Colonic mucosa (tissue), 4 donors: ENCODE measurements at places on chromosomes 4 and X.

GRCh38 chrX:150436195-150436594 lies 73.1 kb downstream of the MAMLD1 start:
- H3K4me1 ChIP-seq, result no peaks in the 10 kb centered on the region
- DNase-seq, result no peak
- no peaks in the 10 kb centered on the region for H3K36me3 ChIP-seq
- H3K27ac ChIP-seq, result no peak overlapping the region
- no peaks in the 10 kb centered on the region for H3K27me3 ChIP-seq
- H3K4me3 ChIP-seq, result no peak overlapping the region

DNA sequence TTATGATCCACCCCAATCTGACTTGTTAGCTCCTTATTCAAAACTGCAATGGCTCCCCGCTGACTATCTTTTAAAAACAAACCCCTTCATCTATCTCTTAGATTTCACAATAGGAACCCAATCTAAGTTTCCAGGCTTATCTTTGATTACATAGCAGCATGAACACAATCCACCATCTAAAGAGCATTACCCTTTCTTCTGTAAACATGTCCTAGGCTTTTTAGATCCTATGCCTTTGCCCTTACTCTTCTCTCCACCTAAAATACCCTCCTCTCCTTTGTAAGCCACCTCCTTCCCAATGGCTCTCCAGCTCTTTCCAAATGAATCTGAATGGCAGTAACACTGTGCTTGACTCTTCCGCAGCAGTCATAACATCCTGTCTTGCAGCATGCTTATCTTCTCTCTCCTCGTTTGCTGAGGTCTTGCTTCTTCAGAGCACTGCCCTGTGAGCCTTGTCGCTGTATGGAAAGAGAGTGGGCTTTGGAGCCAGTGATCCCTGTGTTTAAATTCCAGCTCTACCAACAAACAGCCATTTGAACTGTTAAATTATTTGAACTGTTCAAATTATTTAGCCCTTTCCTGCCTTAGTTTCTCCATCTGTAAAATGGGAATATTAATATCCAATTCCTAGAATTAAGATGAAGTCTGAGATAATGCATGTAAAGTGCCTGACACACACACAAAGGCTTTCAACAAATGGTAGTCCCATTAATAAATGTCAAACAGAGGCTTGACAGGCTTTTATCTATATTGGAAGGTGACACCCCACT lies 16.2 kb upstream of the TSPAN5 start:
- no peak overlapping the region for H3K4me3 ChIP-seq
- no peaks in the 10 kb centered on the region for H3K36me3 ChIP-seq
- no peak overlapping the region for H3K27ac ChIP-seq
- DNase-seq, result no peak

DNA sequence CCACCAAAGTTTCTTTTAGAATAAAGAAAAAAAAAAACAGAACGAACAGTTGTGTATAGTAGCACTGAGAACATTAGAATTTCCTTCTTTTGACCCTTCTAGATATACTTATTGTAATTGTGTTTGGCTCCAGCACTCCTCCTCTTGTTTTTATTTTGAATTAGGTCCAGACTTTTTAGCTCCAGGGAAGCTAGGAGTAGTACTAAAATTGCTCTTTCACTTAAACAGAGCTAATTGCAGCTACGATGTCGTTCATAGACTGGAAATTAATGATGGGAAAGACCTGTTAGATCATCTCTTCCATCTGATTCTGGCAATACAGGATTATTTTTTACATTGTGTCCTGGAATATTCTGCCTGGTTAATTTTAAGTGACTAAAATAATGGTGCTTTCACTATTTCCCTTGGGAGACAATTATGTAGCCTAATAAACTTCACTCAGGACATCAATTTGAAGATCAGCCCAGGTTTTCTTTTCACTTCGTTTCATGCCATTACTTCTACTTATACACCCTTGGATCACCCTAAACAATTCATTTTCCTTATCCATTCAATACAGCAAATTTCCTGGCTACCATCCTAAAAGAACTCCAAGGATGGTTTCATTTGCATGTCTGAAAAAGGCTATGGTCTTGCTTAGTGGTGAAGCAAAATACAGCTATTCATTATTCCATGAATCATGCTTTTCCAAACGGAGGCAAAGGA lies 480.8 kb upstream of the TECRL start:
- H3K27me3 ChIP-seq, result no peaks in the 10 kb centered on the region
- H3K36me3 ChIP-seq, result no peaks in the 10 kb centered on the region
- H3K4me3 ChIP-seq, result no peak overlapping the region
- H3K4me1 ChIP-seq, result no peaks in the 10 kb centered on the region
- no peak for DNase-seq

DNA sequence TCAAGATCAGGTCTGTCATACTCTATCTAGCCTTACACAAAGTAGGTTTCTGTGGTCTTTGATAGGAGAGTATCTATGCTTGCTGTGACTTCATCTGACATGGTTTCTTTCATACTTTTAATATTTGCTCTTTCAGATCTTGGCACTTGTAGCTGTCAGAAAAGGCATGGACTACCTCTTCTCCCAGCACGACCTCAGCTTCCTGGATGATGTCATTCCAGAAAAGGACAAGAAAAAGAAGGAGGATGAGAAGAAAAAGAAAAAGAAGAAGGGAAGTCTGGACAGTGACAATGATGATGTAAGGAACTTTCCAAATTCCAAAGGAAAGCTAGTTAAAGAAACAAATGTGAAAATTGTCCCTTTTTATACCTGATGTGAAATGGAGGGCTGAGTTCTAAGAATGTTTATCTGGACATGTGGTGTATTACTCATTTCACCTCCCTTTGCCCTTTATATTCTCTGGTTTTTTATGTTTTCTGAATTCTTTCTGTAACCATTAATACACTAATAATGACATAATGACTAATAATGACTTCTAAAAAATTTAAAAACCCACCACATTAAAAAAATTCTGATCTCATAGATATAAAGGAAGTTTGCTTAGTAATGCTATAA lies 221.2 kb downstream of the SLC4A4 start:
- no peak for DNase-seq
- no peaks in the 10 kb centered on the region for H3K27me3 ChIP-seq
- H3K27ac ChIP-seq, result no peak overlapping the region
- no peak overlapping the region for H3K4me3 ChIP-seq

- H3K27ac ChIP-seq, result no peak overlapping the region
- no peaks in the 10 kb centered on the region for H3K36me3 ChIP-seq
- H3K4me3 ChIP-seq, result no peak overlapping the region
- DNase-seq, result no peak
Measured at GRCh38 chr4:123255971-123256370, 140.6 kb upstream of the SPRY1 start.

GRCh38 chr4:86976801-86977485 lies 42.1 kb downstream of the AFF1 start:
- no peaks in the 10 kb centered on the region for H3K27me3 ChIP-seq
- H3K36me3 ChIP-seq, result no peaks in the 10 kb centered on the region
- peaks cover 18% of the 10 kb centered on the region for H3K4me1 ChIP-seq
- no peak overlapping the region for H3K4me3 ChIP-seq
- DNase-seq, result no peak

GRCh38 chr4:133869486-133869885 lies 332.1 kb downstream of the PABPC4L start:
- no peaks in the 10 kb centered on the region for H3K36me3 ChIP-seq
- H3K4me1 ChIP-seq, result no peaks in the 10 kb centered on the region
- no peak for DNase-seq
- H3K27me3 ChIP-seq, result no peaks in the 10 kb centered on the region
- H3K27ac ChIP-seq, result no peak overlapping the region
- H3K4me3 ChIP-seq, result no peak overlapping the region

GRCh38 chr4:107740381-107740780 lies 20.3 kb upstream of the PAPSS1 start:
- H3K27ac ChIP-seq, result no peak overlapping the region
- DNase-seq, result no peak
- no peaks in the 10 kb centered on the region for H3K36me3 ChIP-seq
- no peak overlapping the region for H3K4me3 ChIP-seq
- H3K4me1 ChIP-seq, result no peaks in the 10 kb centered on the region

DNA sequence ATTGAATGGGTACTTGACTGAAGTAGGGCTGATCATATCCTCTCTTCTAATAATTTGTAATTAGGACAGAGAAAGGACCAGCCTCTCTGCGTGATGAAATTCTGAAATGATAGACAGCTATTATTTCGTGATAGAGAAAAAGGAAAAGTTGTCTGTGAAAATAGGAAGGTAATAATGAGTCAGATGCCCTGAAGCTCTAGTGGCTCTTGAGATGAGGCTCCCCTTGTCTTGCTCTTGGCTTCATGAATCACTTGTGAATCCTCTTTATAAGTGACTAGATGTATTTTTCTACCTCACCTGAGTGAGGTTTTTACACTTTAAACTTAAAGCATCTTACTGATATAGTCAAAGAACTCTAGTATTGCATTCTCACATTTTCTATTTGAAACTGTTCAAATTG lies 888.9 kb downstream of the PCDH18 start:
- no peaks in the 10 kb centered on the region for H3K36me3 ChIP-seq
- DNase-seq, result no peak
- H3K4me1 ChIP-seq, result no peaks in the 10 kb centered on the region
- H3K27ac ChIP-seq, result no peak overlapping the region

DNA sequence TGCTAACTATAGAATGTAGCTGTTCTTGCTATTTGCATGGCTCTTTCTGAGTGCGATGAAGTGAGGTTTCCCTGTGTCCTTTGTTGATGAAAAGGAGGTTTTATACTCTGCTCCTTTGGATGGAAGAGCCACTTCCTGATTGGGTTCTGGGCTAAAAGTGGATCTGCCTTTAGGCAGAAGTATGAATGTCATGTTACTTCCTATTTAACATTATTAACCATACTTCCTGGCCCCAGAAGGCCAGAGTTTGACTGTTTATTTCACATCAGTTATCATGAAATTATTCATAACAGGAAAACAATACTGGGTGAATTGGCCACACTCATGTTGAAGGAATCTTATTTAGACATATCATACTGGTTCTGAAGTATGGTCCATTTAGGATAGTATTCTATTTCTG lies 386.2 kb downstream of the PCDH7 start:
- no peaks in the 10 kb centered on the region for H3K27me3 ChIP-seq
- H3K36me3 ChIP-seq, result no peaks in the 10 kb centered on the region
- no peak overlapping the region for H3K27ac ChIP-seq
- H3K4me1 ChIP-seq, result no peaks in the 10 kb centered on the region
- no peak overlapping the region for H3K4me3 ChIP-seq

DNA sequence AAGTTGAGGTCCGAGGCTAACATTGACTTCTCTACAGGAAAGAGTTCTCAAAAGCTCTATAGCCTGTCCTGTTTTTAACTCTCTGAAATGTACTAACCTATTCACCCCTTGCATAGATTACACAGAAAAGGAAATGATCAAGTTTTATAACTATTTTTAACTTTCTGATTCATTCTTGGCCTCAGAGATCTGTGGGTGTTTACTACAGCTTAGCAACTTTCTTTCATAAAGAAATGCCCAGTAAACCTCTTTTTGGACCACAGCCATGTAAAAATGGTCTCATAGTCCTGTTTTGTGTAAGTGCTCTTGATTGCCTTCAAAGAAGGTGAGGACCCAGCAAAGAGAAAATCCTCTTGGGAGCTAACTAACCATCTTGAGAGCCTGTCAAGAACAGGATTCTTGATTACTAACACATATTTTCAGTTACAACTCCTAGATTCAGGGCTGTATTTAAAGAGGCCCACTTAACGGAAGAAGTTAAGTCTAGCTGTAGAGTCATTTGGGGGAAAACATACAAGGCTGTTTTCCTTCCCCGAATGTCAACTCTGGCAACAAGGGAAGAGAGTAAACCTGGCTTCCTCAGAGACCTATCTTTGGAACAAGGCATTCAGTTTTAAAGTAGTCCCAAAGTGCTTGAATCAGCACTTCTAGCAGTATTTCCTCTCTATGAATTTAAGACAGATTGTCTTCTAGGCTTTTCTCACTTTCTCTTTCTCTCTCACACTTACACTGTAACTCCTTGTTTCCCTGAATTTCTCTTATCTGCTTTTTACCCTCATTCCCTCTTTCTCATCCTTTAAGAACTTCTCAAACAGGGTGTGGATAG lies 78.2 kb downstream of the IL21 start:
- no peaks in the 10 kb centered on the region for H3K4me1 ChIP-seq
- H3K27ac ChIP-seq, result no peak overlapping the region
- no peak overlapping the region for H3K4me3 ChIP-seq

- no peak overlapping the region for H3K27ac ChIP-seq
- H3K4me1 ChIP-seq, result no peaks in the 10 kb centered on the region
- H3K27me3 ChIP-seq, result no peaks in the 10 kb centered on the region
Measured at GRCh38 chr4:22338796-22339195, 177.1 kb downstream of the ADGRA3 start.

DNA sequence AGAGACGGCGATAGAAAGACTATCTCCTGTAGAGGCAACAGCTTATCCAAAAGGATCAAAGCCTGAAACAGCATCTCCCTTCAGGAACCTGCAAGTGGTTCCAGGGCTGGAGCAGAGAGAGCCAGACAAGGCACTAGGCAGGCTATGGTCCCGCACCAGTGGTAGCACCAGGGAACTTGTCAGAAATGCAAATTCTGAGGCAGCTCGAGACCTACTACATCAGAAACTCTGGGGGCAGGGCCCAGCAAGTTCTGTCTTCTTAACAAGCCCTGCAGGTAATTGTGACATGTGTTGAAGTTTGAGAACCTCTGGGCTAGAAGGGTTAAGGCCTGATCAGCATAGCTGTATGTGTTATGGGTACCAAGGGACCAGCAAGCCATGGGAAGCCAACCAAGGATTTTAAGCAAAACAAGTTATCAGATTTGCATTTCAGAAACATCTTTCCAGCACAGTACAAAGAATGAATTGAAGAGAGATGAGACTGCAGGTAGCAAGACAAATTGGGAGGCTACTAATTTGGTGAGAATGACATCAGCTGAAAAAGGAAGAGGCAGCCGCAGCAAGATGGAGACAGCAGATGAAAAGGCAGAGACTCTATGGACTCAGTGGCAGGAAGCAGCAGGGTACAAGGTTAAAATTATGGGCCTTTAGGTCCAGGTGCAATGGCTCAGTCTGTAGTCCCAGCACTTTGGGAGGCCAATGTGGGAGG lies 139.7 kb downstream of the TSPAN5 start:
- no peak for DNase-seq
- no peaks in the 10 kb centered on the region for H3K36me3 ChIP-seq
- no peak overlapping the region for H3K27ac ChIP-seq
- no peaks in the 10 kb centered on the region for H3K27me3 ChIP-seq
- no peaks in the 10 kb centered on the region for H3K4me1 ChIP-seq

DNA sequence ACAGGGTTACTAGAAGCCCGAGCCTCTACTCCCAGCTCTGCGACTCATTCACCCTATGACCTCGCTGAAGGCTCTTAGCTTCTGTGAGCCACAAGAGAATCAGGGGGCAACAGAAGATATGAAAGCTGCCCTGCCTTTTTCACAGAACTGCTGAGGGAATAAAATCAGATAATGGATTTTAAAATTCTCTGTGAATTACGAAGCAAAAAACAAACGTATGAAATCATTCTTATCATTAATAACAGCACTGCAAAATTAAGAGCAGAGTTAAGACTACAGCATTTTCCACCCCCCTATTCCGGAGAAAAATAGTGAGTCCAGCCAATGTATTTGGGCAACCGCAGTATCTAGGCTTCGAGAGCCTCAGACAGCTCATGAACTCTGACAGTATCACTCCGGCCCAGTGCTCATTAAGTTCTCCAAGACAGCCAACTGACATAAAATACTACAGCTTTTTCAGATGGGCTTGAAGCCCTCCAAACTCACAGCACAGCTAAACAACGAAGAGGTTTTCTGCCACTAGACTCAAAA lies 33.4 kb downstream of the AFAP1 start:
- no peaks in the 10 kb centered on the region for H3K27me3 ChIP-seq
- peaks cover 3% of the 10 kb centered on the region for H3K4me1 ChIP-seq
- no peak overlapping the region for H3K4me3 ChIP-seq
- H3K27ac ChIP-seq, result no peak overlapping the region
